ENCODE measurements at places on chromosomes 1 and 21.

- DNase-seq = no peak
Observed at GRCh38 chr1:225654688-225655508, 2.0 kb upstream of the ENAH start.

- no peak for DNase-seq
Observed at GRCh38 chr1:14606632-14607031, 8.1 kb downstream of the KAZN start.

DNA sequence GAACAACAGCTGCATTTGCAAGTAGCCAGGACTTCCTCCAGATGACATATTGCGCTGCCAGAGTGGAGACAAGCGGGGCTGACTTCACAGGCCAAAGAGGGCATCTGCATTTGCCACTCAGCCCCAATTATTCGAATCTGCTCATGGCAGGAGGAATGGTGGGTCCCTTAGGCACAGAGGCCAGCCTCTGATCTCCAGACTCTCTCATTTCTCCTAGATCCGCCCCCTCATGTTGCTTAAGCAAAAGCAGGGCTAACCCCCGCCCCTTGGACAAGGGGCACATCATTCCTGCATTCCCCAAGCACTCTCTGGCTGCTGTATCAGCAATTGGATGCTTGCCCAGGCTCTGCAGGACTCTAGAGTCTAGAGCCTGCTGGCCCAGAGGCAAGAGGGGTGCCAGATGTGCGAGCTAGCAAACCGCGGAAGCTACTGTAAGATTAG is 262.4 kb downstream of the ST6GALNAC3 start:
- no peak for DNase-seq

DNA sequence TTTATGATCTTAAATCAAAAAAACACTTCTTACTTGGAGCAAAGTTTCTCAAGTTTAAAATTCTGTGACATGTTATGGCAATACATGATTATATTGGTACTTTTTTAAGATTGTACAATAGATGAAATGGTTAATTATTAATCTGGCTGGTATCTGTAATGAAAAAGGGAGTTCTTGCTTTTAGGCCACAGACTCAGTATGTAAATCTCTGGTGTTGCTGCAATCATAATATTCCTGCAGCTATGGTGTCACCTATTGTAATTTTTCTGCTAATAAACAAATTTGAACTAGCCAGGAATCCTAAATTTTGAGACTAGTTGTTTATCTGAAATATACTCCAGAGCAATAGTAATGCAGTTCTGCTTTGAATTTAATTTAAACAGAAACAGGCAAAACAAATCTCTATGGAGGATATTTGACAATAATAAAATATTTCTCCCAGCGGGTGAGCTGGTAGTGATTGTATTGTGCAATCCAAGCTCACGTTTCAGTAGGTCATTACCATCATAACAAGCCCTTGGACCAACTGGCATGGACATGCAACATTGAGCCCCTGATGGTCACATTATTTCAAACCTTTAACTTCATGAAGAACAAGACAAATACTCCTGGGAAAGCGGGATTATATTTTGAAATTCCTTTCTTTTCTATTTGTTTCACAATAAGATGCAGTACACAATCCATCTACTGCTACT is 77.2 kb upstream of the USH2A start:
- no peak for DNase-seq

GRCh38 chr1:25691211-25691610 is 74.6 kb downstream of the MAN1C1 start:
- DNase-seq = no peak

GRCh38 chr1:102661481-102661880 is 446.8 kb downstream of the COL11A1 start:
- no peak for DNase-seq

GRCh38 chr1:46013581-46013980 is 118.8 kb downstream of the PIK3R3 start:
- DNase-seq = no peak

GRCh38 chr1:109740615-109741373 is at the start of gene GSTM3:
Gene GSTM3, minus strand, starts transcription at chr1:109741038. Its CDS starts 751 bp downstream, at chr1:109740287.
- DNase-seq = no peak

GRCh38 chr1:42429603-42430002 is 26.2 kb downstream of the ZMYND12 start:
- no peak for DNase-seq

- no peak for DNase-seq
Observed at GRCh38 chr21:34935452-34935851, 113.7 kb downstream of the RUNX1 start.

- no peak for DNase-seq
Observed at GRCh38 chr1:241606544-241606943, 33.6 kb downstream of the CHML start.

DNA sequence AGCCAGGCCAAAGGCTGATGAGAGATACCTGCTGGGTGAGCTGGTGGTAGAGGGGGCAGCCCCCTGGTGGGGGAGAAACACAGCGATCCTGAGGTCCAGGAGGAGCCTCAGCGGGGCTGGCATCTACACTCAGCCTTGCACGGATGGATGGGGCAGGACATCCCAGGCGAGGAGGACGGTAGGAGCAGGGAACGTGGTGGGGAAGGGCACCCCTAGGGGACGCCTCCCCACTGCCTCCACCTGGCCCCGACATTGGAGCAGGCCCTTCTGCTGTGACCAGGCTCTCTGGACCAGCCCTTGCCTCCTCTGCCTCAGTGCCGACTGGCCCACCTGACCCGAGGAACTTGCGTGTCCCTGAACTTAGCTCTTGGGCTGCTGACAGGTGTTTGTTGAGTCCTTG is 6.4 kb upstream of the MMEL1 start:
- DNase-seq = no peak

GRCh38 chr1:229136822-229137221 is 134.1 kb upstream of the RAB4A start:
- DNase-seq = no peak

- no peak for DNase-seq
Observed at GRCh38 chr1:228105270-228105995, 2.3 kb upstream of the C1orf35 start.

GRCh38 chr1:160098852-160099561 is 588 bp upstream of the IGSF8 start:
- DNase-seq = peak; percentile 98

GRCh38 chr1:171366085-171366484 is 52.1 kb downstream of the FMO4 start:
- DNase-seq = no peak

DNA sequence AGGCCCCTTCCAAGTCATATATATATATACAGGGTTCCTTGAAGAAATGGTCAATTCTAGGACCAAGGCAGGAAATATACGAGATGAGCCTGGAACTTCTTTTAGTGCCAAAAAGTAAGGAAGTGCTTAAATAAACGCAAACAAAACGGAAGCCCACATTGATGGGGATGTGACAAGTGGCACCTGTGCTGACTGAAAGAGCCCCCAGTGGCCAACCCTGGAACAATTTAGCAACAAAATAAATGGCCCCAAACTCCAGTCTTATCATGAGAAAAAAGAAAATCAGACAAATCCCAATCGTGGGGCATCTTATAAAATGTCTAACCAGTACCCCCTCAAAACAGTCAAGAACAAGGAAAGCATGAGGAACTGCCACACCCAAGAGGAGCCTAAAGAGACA is 17.7 kb downstream of the PLA2G5 start:
- DNase-seq = no peak

- DNase-seq = no peak
Observed at GRCh38 chr1:161388639-161389038, 21.0 kb upstream of the CFAP126 start.
